ENCODE measurements at places on chromosomes 5 and 9.

- DNase-seq, result no peak
Observed at GRCh38 chr5:73213566-73213998, 40.6 kb downstream of the TMEM174 start.

- DNase-seq, result no peak
Observed at GRCh38 chr9:129653823-129654553, 11.5 kb upstream of the PRRX2 start.

- DNase-seq, result no peak
Observed at GRCh38 chr5:103621548-103621930, 59.0 kb upstream of the NUDT12 start.

- no peak for DNase-seq
Observed at GRCh38 chr9:129626625-129627284, 792 bp downstream of the NTMT1 start.

DNA sequence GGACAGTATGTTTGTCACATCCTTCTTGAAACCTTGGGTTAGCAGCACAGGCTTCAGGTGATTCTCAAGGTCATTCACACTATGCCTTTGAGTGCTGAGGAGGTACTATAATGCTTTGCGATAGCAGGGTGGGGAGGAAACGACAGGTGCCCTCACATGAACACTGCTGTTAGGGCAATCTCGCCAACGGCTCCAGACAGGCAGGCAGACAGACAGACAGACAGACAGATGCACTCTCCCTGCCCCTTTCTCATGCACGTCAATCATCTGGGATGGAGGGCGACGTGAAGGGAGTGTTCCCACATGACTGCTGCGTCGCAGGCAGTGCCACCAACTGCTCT, 82.9 kb downstream of the RAPGEF1 start:
- no peak for DNase-seq

DNA sequence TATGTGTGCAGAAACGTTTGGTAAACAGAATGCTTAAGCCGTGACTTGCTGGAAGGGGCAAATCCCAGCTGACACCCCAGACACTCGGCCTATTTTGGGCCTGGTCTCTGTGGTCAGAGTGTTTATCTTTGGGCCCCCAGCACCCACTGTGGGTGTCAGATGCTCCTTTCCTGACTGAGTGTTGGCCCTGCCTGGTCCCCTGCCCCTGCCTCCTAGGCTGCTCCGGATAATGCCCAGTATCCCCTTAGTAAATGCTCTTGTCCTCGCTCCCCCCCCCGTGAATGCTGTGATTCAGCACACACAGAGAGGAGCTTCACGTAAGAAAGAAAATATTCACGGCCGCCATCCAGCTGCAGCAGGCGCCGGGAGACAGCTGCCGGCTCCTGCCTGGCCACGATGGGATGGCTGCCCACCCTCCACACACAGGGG, 11.3 kb upstream of the ANGPTL2 start:
- no peak for DNase-seq

DNA sequence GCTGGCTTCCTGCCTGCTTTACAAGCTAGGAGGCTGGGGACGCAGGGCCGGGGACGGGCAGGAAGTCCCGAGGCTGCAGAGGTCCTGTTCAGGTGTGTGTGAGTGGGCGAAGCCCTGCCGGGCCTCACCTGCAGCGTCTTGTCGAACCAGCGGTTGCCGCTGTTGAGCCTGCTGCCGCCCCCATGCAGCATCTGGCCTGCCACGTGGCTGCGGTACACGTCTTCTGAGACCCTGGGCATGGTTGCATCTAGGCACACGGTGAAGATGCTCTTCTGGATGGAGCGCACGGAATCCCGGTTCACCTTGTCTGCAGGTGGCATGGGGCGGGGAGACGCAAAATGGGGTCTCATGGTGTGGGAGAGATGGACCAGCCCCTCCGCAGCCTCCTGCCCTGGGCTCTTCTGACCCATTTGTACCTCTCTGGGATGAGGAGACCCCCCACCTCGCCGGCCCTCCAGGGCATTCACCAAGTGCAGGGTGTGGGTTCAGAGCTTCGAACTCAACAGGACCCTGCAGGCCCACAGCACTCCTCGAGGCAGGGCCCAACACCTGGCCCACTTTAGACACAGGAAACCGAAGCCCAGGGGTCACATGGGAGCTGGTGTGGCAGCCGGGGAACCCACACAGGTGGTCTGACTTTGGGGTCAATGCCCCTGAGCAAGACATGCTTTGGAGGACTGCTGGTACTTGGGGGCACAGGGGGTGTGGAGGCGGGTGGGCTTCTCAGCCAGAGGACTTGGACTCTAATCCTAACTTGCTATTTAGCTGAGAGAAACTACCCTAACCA, 10.0 kb downstream of the CRAT start:
- no peak for DNase-seq

All from GM12891 (cell line).